ENCODE measurements at places on chromosomes 7 and 10.

GRCh38 chr10:86162696-86163400 lies 203.7 kb downstream of the GRID1 start:
- no peak for DNase-seq

GRCh38 chr10:24496906-24497305 lies 226.8 kb downstream of the ARHGAP21 start:
- no peak for DNase-seq

DNA sequence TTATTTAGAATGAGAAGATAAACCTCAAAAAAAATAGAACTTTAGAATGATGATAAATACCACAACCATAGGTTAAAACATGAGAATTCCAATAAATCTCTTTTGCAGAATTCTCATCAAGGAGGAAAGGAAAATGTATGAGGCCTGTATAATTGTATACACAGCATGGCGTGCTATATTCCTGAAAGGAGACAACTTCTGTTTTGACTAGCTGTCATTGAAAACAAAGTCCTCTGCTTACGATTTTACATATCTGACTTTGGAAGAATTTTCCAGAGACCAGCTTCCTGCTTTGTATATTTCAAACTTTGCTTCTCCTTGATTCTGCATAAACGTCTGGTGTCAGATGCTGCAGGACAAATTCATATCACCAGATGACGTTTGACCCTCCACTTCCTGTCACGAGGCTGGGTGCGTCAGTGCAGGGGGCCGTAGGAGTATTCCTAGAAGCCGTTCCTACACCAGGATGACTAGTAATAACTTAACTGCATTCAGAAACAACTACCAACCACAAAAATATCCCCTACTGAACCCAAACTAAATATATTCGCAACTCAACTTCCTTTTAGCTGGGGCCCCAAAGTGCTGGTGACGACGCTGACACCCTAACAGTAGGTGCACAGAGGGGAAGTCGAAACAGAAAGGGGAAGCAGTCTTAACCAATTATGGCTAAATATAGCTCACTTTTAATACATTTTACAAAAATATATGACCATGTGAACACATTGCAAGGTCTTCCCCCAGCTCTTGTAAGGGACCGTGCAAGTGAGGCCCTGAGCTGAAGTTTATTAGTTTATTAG lies 178.6 kb upstream of the INHBA start:
- DNase-seq, result no peak

DNA sequence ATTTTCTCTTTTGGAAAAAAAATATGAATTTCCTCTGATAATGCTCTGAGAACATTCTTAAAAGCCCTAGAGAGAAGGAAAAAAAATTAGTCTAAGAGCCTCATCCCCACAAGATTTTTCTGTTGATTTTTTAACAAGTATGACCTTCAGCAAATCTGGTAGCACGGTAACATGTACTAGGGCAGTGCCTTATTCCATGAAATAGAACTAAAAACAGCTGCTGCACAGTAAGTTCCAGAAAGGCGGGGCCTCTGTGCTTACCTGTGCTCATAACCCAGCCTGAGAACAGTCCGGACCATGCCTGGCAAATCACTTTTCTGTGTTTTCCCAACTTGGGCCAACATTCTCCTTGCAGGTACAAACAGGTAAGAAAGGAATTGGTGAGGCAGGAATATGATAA lies 519.1 kb upstream of the AKR1E2 start:
- no peak for DNase-seq

DNA sequence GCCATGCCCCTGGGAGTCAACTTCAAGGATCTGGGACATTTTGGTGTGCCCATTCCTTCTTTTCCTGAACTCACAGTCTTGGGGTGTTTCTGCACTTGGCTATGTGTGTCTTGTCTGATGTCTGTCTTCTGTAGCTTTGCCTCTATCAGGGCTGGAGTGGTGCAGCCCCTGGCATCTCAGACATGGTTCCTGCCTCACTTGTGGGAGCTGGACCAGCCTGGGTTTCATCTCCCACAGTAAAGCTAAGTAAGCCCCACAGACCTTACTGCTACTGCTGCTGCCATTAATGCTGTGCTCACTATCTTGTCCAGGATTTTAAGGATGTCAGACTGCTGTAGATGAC lies 59.0 kb downstream of the ADCYAP1R1 start:
- no peak for DNase-seq

DNA sequence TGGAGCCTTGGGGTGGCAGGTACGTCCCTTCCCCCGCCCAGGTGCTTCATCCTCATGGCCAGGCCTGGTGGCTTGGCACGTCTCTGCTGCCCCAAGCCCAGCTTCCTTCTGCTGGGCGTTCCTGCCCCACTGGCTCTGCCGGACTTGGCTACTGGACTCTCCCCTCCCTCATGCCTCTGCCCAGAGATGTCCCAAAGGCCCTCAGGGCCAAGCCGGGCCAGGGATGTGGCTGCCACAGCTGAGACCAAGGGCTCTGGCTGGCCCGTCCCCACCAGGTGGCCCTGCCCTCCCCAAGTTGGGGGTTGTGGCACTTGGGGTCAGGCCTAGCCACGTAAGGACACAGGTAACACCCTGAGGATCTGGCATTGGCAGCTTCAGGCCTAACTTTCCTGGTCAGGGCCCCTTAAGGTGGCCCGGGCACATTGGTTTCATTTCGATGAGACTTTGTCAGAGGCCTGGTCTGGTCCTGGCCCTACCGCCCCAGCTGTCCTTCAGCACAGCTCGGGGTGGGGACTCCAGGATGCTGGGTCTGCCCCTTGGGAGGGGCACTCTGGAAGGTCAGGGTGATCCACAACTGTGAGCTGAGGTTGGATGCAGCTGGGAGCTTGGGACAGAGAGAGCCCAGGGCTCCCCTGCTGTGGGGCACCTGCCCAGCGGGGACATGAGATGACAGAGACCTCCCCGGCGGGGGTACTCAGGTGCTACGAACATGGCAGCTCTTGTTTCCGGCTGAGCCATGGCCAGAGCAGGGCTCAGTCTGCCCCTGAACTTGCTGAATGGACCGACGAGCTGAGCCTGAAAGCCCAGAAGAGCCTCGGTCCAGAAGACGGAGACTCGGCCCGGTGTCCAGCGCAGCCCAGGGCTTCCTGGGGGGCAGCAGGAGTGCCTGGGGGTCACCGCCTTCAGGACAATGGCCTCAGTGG lies 2.9 kb downstream of the BHLHA15 start:
- no peak for DNase-seq

DNA sequence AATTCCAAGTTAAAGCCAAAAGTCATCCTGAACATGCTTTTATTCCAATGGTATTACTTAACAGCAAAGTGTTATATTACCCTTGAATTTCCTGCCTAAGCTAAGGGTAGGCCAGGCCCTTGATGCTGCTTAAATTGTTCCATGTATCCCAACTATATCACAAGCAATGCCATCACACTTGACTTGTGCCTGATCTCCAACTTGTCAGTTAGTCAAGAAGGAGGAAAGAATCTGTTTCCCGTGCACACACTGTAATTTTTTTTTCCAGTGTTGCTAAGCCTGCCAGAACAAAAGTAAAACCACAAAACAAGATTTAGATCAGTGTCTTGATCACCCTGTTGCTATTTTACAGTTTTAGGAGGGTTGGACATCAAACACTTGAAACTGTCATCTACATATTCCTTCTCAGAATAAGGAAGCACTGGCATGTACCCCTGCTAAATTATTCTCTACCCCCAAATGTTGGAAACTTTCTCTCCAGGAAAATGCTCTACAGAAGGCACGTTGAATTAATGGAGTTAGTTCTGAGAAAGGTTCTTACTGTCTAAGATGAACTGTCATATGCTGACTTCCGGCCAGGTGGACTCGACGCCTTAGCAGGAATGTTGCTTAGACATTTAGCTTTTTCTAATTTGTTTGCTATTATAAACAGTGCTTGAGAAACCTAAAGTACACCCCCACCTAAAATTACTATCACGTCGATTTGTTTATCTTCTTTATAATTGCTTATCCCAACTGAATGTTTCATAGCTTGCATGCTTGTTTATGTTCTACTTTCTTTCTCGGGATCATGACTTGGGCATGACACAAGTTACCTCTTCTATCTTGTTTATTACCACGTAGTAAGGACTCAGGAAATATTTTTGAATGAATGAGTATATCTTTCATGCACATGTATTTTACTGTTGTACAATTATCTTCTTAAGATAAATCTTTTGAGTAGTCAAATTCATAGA lies 105.5 kb upstream of the ZNF438 start:
- no peak for DNase-seq

- no peak for DNase-seq
Measured at GRCh38 chr10:119243967-119244366, 36.6 kb downstream of the GRK5 start.

DNA sequence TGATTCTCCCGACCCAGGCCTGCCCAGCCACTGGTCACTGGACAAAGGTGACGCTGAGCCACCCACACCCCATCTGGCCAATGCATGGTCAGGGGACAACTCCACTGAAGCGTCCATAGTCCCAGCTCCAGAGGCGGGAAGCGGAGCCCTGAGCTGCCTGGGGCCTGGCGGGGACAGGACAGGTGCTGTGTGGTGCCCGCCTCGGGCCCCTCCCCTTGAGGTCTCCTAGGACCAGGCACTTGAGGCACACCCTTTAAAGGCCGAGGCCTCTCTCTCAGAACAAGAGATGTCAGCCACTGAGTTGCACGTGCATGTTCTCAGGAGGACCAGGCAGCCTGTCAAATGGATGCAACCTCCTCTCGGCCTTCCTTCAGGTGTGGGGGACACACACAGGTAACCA lies 52.5 kb upstream of the PPP2R2D start:
- DNase-seq, result no peak

DNA sequence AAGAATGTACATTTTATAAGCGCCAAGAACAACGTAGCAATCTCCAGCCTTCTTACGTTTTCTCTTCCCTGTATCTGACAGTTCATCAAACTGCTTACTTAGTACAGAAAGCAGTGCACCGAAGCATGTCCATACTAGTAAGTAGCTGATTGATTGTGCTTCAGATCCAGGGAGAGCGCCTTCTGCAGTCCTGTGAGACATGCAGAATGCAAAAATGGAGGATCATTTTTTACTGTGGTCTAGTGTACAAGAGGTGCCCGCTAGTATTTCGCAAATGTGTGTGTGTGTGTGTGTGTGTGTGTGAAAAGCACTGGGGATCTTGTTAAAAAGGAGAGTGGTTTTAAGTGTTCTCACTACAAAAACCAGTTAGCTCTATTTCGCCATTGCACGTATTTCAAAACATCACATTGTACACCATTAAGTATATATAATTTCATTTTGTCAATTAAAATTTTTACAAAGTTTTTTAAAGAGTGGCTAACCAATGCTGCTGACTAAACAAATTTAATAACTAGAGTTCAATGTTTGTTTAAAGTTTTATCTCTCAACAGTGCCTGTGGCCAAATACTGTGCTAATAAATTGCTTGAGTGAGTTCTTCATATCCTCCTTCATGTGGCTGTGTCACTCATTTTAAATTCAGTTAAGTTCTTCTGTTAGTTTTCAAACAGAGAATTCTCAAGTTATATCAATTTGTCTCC lies 99.6 kb downstream of the ZMYND11 start:
- DNase-seq, result no peak

GRCh38 chr10:21518149-21518640 lies 7.3 kb downstream of the SKIDA1 start:
- DNase-seq, result no peak

GRCh38 chr7:22802426-22802825 lies 20.2 kb downstream of the TOMM7 start:
- no peak for DNase-seq

DNA sequence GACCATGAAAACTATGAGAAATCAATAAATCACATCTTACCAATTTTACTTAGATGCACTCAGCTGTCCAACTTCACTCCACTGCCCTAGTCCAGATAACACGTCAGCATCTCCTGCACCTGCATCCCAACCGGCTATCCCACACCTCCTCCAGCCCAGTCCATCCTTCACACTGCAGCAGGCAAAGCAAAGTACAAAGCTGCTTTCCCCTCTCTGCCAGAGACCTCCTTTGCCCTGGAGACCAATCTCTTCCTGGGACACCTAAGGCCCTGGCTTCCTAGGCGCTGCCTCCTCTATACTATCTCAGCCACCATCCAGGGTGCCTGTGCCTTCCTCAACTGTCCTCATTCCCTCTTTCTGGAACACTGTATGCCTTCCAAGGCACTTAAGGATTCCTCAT lies 90.3 kb upstream of the DDC start:
- no peak for DNase-seq

DNA sequence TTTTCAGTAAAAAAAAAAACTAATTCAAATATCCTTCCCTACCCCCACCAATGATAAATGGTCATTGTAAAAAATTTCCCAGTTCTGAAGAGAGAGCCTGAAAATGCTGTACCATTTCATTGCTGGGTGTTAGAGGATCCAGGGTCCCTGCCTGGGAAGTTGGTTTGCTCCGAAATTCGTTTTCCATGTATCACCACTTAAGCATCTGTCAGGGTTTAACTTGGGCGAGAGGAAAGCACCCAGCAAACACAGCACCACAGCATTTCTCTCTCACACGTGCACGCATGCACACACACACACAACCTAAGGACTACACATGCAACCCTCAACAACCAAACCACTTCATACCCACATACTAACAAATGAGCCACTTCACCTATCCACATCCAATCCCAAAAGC lies 42.1 kb upstream of the EMX2 start:
- DNase-seq, result no peak

DNA sequence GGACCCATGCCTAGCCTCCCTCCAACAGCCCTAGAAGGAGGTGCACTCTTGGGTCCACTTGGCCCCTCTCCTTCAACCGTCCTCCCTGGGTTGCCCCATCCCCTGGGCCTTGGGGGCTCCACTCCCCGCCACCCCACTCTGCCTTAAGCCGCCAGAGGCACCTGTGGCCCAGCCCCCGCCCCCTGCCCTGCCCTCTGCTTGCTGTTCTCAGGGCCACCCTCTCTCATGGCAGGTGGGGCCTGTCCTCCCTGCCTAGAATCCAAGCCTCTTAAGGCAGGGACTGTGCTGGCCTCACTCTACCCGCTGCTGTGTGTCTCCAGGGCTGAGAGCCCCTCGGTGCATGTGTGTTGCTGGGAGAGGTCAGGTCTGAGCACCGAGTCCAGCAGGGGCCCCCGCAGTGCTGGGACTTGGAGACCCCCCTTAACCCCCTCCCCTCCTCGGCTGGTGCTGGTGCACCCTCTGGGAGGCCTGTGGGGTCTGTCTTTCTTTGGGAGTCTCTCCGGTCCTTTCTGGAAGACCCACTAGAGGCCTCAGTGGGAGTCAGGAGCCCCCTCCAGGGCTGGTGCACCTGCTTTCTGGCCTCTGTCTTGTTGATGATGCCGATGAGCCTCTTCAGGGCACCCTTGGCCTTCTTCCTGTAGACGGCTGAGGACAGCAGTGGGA lies 43.8 kb downstream of the CFAP46 start:
- DNase-seq, result no peak

Measured in pulmonary artery endothelial cell (primary cell).